ENCODE measurements at places on chromosomes 6 and 20. TPM values are rescaled to one million over a fixed set of nuclear protein-coding genes. Genes with fewer than 3 reads are reported as not detected.

LST1 gene
- not detected for total RNA-seq

GPR6 gene
- not detected for total RNA-seq

UNC5CL gene
- 0.15 TPM for total RNA-seq

ENTPD6 gene
- total RNA-seq = 97.2 TPM

PTK6 gene
- total RNA-seq = not detected

SRSF3 gene
- total RNA-seq = 112 TPM

Measured in bronchus fibroblast of lung (primary cell).